Stimulated activated CD4-positive, alpha-beta T cell treated with anti-CD3 and anti-CD28 coated beads, Interleukin-1b, Interleukin-23, amount 100 ng/mL, for 1 hour (primary cell): ENCODE measurements at places on chromosomes 11 and 22.

DNA sequence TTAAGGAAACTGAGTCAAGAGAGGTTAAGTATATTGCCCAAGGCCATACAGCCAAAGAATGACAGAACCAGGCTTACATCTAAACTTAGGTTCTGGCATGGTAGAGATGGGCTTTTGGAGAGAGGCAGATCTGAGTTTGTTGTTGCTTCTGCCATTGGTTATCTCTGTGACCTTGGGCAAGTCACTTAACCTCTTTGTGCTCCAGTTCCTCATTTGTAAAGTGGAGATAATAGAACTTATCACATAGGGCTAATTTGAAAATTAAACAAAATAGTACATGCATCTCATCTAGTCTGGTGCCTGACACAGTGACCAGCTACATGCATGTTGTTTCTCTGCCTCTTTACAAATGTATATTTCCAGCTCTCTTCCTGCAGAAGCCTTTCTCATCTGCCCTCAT, 47.0 kb upstream of the PLET1 start:
- DNase-seq = no peak

DNA sequence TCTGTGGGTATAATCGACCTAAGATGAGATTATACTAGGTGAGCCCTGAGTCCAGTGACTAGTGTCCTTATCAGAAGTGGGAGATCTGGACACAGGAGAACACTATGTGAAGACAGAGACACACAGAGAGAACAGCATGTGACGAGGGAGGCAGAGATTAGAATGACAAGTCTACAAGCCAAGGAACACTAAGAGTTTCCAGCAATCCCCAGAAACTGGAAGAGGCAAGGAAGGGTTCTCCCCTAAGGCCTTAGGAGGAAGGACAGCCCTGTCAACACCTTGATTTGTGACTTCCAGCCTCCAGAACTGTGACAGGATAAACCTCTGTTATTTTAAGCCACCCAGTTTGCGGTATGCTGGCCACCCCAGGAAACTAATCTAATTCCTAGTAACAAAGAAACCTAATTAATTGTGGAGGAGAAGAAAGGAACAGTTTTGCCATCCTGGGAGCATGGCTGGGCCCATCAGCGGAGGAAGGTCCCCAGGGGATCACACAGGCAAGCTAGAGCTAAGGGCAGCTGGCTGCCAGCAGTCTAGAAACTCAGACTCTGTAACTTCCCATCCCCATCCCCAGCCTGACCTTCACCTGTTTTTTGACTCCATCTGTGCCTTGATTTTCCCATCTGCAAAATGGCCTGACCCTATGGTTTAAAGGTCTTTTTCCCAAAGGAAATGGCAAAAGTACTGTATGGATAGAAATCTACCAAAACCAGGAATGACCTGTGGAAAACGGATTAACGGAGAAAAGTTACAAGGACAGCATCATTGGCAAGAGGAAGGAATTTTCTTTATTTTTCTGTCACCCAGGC, 10.3 kb upstream of the THOC5 start:
- DNase-seq = no peak

DNA sequence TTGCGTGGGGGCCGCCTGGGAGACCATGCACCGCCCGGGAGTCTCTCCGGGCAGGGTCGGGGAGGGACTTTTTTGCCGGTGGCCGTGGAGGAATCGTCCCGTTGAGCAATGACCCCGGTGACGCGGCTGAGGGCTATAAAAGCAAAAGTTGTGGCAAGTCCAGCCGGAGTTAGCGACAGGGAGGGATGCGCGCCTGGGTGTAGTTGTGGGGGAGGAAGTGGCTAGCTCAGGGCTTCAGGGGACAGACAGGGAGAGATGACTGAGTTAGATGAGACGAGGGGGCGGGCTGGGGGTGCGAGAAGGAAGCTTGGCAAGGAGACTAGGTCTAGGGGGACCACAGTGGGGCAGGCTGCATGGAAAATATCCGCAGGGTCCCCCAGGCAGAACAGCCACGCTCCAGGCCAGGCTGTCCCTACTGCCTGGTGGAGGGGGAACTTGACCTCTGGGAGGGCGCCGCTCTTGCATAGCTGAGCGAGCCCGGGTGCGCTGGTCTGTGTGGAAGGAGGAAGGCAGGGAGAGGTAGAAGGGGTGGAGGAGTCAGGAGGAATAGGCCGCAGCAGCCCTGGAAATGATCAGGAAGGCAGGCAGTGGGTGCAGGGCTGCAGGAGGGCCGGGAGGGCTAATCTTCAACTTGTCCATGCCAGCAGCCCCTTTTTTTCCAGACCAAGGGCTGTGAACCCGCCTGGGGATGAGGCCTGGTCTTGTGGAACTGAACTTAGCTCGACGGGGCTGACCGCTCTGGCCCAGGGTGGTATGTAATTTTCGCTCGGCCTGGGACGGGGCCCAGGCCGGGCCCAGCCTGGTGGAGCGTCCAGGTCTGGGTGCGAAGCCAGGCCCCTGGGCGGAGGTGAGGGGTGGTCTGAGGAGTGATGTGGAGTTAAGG, at the start of gene NEAT1:
TSS of gene NEAT1 (plus strand) at position 166 of the 883 bp plus-strand sequence.
- peak; percentile 92 for DNase-seq

DNA sequence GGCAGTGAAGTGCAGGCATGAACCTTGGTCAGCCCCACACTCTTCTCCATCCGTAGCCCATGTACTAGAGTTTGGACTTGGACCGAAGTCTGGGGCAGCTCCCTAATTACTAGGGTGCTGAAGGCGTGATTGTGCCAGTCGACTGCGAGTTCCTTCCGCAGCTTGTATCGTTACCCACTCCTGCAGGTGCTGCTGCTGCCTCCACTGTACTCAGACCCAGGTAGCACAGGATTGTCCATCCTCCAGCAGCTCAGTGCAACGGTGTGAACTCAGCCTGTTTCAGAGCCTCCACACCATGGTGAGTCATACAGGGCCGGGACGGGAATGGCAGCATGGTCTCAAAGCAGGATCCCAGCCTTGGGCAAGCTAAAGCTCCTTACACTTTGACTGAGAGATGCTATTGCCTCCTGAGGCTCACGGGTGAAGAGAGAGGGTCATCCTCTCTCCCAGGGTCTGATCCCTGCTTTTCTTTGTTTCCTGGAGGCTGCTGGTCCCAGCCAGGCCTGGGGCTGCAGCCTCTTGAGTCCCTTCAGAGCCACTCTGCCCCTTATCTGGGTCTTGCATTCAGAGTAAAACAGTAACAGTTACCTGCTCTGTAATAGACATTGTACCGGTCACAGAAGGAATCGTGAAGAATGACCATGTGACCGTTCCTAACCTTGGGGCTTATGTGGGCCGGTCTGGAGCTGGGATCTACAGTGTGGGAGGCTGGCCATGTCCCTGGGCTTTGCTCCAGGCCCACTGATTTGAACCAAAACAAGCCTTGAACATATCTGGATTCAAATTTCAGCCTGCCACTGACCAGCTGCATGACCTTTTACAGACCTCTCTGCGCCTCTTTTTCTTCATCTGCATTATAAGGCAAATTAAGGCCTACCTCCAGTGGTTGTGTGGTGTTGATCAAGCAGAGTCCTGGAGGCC, 1.7 kb downstream of the TKFC start:
- no peak for DNase-seq

DNA sequence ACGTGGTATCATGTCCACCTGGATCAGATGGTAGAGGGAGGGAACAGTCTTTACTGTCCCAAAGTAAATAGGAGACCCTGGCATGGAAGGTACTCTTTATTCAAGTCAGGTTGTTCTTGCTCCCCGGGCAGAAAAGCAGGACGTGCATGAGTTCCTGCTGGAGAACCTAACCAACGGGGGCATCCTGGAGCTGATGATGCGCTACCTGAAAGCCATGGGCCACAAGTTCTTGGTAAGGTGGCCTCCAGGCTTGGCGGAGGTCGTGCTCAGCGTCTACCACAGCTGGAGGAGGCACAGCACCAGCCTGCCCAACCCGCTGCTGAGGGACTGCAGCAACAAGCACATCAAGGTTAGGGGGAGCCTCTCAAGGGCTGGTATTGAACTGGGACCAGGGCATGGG, 48.7 kb downstream of the CABIN1 start:
- no peak for DNase-seq

GRCh38 chr11:2888266-2888968, 2.8 kb upstream of the CDKN1C start:
- peak; percentile 71 for DNase-seq

DNA sequence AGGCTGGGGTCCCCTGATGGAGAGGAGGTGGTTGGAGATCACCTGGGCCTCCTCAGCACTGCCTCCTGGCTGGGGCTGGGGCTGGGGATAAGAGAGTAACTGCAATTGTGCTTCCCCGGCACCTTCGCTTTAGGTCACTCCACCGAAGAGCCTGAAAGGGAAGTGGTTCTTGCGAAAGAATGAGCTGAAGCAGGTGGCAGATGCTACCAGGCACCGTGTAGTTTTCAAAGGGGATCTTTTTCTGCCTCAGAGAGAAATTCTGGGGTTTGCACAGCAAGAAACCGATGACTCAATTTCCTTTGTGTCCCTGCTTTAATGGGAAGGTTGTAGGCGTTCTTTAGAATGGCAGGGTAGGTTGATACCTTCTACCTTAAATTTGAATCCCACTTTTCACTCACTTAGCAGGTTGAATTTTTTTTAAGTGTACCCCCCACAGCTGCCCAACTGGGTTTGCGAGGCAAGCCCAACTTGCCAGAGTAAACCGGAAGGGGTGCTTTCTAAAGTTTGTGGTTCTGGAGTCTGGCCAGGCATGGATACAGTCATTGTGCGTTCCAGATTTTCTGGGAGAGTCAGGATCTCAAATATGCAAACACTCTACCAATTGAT, 5.3 kb downstream of the CD44 start:
- DNase-seq = no peak

- DNase-seq = no peak
Observed at GRCh38 chr11:121801394-121801748, 314.6 kb downstream of the BLID start.

- DNase-seq = no peak
Observed at GRCh38 chr22:36926309-36926708, 12.9 kb downstream of the CSF2RB start.

- DNase-seq = no peak
Observed at GRCh38 chr11:61298663-61299244, 3.6 kb upstream of the VWCE start.

DNA sequence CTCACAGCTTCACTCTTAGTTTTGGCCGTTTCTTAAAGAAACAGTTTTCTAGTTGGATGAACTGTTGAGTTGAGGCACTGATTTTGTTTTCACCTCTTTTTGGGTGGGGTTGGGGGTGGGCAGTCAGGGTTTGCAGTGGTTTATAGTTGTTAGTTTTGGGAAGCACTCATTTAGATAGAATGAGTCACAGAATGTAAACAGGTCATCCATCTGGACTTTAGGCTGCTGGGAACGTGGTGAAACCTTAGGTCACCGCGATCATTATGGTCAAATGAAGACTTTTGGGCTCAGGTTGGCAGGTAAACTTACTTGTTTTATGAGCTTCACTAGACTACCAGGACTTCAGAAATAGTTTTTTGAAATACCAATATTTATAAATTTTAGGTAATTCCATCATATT, 48.4 kb downstream of the CSTPP1 start:
- no peak for DNase-seq

DNA sequence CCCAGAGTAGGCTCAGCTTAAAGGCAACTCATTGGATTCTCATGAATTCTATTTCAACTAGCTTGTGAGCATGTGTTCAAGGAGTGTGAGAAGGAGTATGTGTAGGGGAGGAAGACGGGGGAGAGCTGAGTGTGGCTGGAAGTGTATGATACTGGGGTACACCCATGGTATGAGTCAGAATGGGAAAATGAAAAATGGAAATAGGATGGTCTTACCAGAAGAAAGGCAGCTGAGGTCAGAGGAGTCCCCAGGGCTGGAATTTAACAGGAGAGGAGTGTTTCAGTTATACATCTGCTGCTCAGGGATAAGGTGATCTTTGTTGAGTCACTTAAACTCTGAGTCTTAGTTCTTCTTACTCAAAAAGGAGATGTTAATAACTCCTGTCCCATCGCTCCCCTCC, 6.7 kb upstream of the ADAMTS15 start:
- no peak for DNase-seq

- DNase-seq = no peak
Observed at GRCh38 chr11:30652801-30653200, 66.6 kb upstream of the MPPED2 start.

GRCh38 chr11:93005239-93005638, 35.8 kb downstream of the MTNR1B start:
- DNase-seq = no peak

DNA sequence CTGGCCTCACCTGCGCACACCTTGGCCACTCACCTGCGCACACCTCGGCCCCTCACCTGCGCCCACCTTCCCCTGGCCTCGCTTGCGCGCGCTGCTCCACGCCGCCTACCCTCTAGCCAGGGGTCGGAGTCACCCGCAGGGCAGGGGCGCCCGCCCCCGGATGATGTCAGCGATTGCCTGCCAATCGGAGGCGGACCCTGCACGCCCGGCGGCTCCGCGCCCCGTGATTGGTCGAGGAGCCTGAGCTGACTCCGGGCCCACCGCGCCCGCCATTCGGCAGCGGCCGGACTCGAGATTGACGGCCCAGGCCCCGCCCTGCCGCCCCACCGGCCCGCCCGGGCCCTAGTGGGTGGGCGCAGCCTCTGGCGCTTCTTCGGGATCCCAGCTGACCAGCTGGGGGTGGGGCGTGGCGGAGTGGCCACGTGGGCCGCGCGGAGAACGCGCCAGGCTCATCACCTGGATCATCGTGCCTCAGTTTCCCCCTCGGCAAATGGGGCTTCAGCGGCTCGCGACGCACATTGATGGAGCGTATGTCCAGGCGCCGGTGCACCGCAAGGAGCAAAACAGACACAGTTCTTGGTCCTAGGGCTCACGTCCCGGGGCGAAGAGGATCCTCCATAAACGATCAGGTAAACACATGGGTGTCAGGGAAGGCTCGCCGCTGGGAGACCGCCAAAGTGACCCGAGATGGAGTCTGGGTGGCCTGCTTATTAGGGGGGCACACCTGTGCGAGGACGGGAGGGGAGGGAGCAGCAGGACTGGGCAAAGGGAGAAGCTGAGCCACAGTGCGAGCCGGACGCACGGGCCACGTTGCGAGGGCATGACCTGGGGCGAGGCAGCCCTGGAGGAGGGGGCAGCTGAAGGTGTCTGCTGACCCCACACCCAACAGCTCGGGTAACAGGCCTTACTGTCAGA, at the start of gene DHCR7:
TSS of gene DHCR7 (minus strand) at position 137 of the 915 bp plus-strand sequence. CDS start 3,441 bp downstream, outside the sequence.
- DNase-seq = peak; percentile 73

- no peak for DNase-seq
Observed at GRCh38 chr11:63494975-63495374, 4.0 kb upstream of the PLAAT5 start.

DNA sequence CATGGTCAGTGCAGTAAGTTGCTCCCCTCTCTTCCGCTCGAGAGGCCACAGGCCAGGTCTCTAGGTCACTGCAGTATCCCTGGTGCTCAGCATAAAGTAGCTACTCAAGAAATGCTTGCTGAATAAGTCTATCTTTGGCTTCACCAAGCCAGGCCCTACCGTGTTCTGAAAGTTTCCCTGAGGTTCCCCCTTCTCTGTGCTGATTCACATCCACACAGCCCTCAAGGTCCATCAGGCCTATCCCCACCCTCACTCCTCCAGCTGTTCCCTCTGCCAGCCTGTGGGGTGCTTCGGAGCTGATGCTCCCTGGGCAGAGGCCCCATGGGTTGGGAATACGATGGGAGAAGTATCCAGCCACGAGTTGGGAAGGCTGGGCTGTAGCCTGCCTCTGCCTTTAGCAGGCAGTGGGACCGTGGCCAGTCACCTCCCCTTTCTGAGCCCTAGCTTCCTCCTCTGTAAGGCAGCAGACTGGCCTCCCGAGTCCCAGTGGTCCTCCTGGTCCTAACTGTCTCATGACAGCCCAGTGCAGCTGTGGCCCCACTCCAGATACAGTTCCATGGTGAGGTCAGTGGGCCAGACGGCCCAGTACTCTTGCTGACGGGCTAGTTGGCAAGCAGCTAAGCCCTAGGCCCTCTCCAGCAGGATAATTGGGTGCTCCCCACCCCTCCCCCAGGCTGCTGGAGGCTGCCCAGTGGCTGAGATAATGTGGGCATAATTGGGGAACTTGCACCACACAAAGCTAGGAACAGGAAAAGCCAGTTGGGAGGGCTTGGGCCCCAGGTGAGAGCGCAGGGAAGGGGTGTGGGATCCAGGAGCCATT, 48.2 kb downstream of the NECTIN1 start:
- no peak for DNase-seq
